ENCODE measurements at places on chromosomes 13 and 19.

GRCh38 chr13:110250258-110250891 lies 56.6 kb downstream of the COL4A1 start:
- no peak for DNase-seq

DNA sequence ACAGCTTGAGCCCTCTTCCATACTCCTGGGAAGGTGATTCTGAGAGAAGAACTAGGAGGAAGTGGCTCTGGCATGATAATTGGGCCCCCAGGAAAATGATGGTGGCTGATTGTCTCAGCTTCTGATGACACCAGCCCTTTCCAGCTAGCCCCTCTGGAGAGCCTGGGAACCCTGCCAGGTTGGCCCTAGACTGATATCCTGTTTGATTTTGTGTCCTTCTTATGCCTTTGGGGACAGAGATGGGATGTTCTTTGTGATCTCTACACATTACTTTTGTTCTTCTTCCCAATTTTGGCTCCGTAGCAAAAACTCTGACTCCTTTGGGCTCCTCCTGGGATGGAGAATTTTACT lies 39.7 kb downstream of the ERICH6B start:
- no peak for DNase-seq

- DNase-seq: no peak
These were observed 559 bp downstream of the POLR2E start for GRCh38 chr19:1094655-1094977.

- DNase-seq: no peak
These were observed 18.6 kb downstream of the GRIK5 start for GRCh38 chr19:42051166-42052115.

GRCh38 chr13:59119475-59119874 lies 1044.3 kb downstream of the DIAPH3 start:
- no peak for DNase-seq

GRCh38 chr13:73683746-73684145 lies 450.5 kb downstream of the KLF12 start:
- no peak for DNase-seq

- no peak for DNase-seq
These were observed 33.6 kb upstream of the NANOS3 start for GRCh38 chr19:13843104-13843921.

DNA sequence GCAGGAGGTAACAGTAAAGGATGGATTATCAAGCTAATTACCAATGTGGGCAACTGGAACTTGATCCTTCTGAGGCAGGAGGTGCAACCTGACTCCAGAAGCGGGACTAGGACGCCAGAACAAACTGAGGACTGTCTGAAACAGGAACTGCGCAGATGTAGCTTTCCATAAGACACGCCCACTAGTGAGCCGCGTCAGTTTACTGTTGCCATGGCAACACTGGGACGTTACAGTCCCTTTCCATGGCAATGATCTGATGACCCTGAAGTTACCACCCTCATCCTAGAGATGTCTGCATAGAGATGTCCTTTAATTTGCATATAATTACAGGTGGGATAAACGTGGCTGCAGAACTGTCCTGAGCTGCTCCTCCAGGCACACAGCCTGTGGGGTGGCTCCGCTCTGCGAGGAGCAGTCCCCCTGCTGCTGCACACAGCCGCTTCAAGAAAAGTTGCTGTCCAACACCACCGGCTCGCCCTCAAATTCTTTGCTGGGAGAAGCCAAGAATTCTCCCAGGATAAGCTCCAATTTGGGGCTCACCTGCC lies 816.6 kb downstream of the UQCRFS1 start:
- DNase-seq: no peak

DNA sequence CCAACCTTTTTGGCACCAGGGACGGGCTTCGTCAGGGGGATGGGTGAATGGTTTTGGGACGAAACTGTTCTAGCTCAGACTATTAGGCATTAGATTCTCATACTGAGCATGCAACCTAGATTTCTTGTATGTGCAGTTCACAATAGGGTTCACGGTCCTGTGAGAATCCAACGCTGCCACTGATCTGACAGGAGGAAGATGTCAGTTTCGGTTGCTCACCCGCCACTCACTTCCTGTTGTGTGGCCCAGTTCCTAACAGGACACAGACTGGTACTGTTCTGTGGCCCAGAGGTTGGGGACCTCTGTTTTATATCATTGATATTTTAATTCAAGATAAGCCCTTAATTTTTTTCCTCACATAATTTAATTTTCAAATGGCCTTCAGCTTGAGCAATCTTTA lies 26.7 kb upstream of the TDRD3 start:
- no peak for DNase-seq

- DNase-seq: peak; percentile 44
These were observed 100.7 kb upstream of the OBI1 start for GRCh38 chr13:78759704-78760103.

- DNase-seq: no peak
These were observed 138.1 kb downstream of the KDM4B start for GRCh38 chr19:5106971-5107370.

DNA sequence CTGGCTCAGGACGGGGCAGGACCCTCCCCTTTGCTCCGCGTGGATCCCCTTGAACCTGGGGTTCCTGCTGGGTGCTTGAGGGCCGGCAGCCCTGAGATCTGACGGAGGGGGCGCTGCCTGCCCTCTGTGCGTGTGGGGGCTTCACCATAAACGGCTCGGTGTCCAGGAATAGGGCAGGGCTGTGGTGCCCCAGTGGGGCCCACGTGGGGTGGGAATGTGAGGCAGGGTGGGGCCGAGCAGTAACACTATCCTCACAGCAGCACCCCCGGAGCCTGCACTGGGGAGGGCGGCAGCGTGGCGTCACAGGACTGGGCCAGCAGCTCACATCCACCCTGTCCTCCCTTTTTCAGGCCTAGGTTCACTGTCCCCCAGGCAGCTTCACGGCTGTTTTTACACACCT lies 38.0 kb downstream of the GAS6 start:
- no peak for DNase-seq

GRCh38 chr13:64869539-64869938 lies 2360.6 kb downstream of the PCDH9 start:
- no peak for DNase-seq

- peak; percentile 78 for DNase-seq
These were observed at the start of gene EML2 for GRCh38 chr19:45638930-45639729. EML2 (minus strand) TSS chr19:45639397; CDS start chr19:45639376, 21 bp downstream.

- DNase-seq: peak; percentile 86
These were observed 7.4 kb downstream of the ACP5 start for GRCh38 chr19:11570039-11570462.

- peak; percentile 32 for DNase-seq
These were observed 2.0 kb upstream of the KLF12 start for GRCh38 chr13:74136084-74136658.

GRCh38 chr19:6062961-6063575 lies 47.2 kb downstream of the RFX2 start:
- DNase-seq: no peak

DNA sequence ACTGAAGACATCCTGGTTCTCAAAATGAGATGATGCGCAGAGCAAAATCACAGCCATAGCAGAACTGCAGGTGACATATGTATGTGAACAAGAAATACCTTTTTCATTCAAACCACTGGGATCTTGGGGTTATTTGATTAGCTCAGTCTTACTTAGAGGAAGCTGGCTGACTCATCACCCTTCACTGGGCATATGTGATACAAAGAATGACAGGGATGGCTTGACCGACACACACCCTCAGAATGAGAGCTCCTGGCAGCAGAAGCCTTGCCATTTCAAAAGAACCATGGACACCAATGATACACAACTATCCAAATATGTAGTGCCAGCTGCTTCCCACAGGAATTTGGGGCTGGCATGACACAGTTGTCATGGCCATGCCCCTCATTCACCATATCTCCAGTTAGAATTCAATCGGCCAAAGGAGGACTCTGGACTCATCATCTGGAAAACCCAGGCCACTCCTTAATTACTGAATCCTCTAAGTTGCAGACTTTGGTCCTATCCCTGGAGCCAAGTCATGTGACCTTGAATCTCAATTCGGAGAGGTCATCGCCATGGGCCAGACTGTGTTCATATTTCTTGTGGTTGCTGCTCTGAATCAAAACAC lies 115.8 kb downstream of the KATNAL1 start:
- DNase-seq: no peak

DNA sequence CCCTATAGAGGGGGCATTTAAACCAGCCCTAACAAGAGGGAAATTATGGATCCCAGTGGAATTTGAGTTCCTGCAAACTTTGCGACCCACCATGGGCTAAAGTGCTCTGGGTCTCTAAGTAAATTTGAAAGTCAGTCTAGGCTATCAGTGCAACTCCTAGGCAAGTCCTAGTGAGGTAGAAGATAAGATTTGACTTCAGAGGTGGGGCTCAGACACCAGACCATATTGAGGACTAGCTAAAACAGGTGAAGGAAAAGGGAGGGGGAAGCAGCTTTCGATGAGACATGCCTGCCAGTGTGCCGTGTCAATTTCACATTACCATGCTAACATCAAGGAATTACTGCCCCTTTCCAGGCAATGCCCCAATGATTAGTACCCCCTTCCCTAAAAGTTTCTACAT lies 38.4 kb downstream of the CD320 start:
- no peak for DNase-seq

- DNase-seq: peak; percentile 97
These were observed at the start of gene SAMD1 for GRCh38 chr19:14090509-14091080. SAMD1 (minus strand) TSS chr19:14090751.

DNA sequence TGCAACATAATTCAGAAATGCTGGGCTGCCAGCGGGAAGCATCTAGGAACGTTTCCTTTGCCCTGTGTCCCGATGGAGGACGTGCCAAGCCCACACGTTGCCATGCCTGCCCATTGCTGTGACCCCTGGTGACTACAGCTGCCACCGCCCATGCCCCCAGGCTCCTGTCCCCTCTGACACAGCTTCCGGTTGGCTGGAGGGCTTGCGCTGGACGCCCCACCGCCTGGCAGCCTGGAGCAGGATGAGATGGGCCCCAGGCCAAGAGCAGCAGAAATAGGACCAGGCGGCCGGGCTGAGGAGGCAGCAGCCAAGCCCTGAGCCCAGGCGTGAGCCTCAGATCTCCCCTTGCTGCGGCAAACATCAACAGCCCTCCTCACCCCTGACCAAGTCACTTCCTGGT lies 125.9 kb downstream of the COL4A2 start:
- DNase-seq: no peak
